ENCODE measurements at places on chromosomes 13 and 19.

GRCh38 chr19:11971041-11971440, 6.2 kb downstream of the ZNF763 start:
- no peak overlapping the region for H3K27ac ChIP-seq
- no peaks in the 10 kb centered on the region for H3K36me3 ChIP-seq
- no peak overlapping the region for H3K4me3 ChIP-seq
- DNase-seq: no peak

DNA sequence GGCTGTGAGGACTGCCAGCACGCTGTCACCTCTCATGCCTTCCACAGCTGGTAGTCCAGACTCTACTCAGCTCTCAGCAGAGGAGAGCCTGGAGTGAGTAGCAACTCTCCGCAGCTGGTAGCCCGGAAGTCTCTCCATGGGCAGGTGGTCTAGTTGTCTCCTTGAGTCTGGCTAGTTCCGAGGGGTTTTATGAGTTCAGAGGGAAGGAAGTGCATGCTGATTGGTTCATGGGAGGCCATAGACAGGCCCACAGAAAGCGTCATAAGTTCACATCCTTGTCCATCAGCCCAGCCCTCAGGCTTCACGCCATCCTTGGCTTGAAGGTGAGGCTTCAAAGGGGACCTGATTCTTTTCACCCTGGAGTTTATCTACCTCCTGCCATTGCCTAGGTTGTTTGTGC, 2662.4 kb upstream of the PCDH20 start:
- no peak for DNase-seq
- H3K4me1 ChIP-seq: no peaks in the 10 kb centered on the region
- H3K4me3 ChIP-seq: no peak overlapping the region
- no peak overlapping the region for H3K27ac ChIP-seq

DNA sequence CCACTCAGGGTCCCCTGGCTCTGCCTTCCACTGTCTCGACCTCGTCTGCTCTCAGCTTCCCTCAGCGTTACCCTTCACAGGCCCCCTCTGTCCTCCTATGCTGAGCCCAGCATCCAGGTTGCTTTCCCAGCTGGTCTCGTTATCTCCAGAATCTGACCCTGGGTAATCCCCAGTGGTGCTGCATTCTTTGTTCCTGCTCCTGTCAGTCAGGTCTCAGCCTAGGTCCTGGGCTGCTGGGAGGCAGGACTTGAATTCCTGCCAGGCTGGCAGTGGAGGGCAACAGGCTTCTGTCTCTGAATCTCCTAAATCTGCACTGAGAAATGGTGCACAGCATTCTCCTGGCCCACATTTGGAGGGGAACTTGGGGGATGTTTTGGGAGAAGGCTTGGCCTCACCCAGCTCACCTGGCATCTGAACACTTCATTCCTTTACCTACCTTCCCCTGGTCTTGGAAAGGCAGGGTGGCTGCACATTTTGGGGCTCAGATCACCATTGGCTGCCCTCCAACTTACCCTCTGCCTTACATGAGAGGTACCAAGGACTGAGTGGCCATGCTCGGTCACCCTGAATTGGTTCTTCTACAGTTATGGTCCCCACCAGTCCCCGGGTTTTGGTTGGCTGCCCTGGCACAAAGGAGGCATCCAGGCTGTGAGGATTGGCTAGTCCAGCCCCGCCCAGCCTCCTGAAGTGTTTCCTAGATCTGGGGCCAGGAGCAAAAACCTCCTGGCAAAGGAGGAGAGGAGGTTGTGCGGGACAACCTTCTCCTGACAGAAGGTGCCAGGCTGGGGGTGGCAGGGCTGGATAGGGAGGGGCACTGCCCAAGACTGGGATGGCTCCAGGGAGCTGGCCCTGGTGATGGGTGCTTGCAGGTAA, at the start of gene CYP4F8:
TSS of gene CYP4F8 (plus strand) at position 712 of the 873 bp plus-strand sequence. CDS start 399 bp downstream, outside the sequence.
- peaks cover 3% of the 10 kb centered on the region for H3K27me3 ChIP-seq
- no peaks in the 10 kb centered on the region for H3K4me1 ChIP-seq
- no peak within 1 kb of the TSS for H3K4me3 ChIP-seq
- H3K36me3 ChIP-seq: no peaks in the 10 kb centered on the region
- no peak within 1 kb of the TSS for H3K27ac ChIP-seq

DNA sequence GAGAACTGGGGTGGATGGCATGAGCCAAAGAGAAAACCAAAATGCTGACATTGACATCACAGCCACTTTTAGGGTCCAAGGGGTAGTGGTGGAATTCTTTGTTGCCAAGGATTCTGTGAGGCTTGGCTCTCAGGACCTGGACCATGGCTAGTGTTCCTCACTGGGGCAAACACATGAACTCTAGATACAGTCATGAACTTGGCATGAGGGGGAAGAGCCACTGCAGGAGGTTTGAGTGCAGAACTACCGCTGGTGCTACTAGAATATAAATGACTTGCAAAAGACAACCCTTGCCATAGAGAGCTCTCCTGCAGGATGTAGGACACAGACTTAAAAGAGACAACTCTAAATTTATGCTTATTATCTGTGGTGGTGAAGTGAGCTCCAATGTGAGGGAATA, 29.8 kb upstream of the FRY start:
- H3K4me1 ChIP-seq: no peaks in the 10 kb centered on the region
- no peak overlapping the region for H3K27ac ChIP-seq
- DNase-seq: no peak
- no peaks in the 10 kb centered on the region for H3K27me3 ChIP-seq
- no peak overlapping the region for H3K4me3 ChIP-seq
- H3K36me3 ChIP-seq: no peaks in the 10 kb centered on the region

DNA sequence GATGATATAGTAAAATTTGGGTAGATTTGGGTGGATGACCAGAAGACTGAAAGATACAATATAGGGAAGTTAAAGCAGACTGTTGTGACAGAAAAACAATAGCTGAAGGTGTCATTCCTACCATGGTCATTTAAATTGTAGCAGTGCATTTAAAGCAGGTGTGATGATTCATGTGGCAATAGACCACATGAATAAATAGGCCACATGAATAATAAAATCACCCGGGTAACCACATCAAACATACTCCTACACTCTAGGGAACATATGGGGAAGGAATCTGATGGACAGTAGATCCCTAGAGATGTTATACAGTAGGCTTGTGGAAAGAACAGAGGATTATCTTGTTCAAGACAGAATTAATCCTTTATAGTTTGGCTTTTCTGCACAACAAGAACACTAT, 392.6 kb downstream of the SLITRK5 start:
- no peak for DNase-seq
- H3K27ac ChIP-seq: no peak overlapping the region
- H3K4me1 ChIP-seq: no peaks in the 10 kb centered on the region
- no peaks in the 10 kb centered on the region for H3K27me3 ChIP-seq
- H3K36me3 ChIP-seq: no peaks in the 10 kb centered on the region
